RCC 7860 (cell line): ENCODE measurements at places on chromosomes 12 and 14.

- no peak for DNase-seq
Measured at GRCh38 chr12:119198440-119198839, 19.7 kb downstream of the HSPB8 start.

- peak; percentile 73 for DNase-seq
Measured at GRCh38 chr12:4997939-4998338, 45.7 kb upstream of the KCNA5 start.

GRCh38 chr12:131561051-131561450 is 149.8 kb upstream of the SFSWAP start:
- DNase-seq: no peak

- DNase-seq: no peak
Measured at GRCh38 chr12:100755186-100755585, 39.4 kb upstream of the ANO4 start.

GRCh38 chr14:105107351-105107750 is 42.1 kb upstream of the GPR132 start:
- no peak for DNase-seq

DNA sequence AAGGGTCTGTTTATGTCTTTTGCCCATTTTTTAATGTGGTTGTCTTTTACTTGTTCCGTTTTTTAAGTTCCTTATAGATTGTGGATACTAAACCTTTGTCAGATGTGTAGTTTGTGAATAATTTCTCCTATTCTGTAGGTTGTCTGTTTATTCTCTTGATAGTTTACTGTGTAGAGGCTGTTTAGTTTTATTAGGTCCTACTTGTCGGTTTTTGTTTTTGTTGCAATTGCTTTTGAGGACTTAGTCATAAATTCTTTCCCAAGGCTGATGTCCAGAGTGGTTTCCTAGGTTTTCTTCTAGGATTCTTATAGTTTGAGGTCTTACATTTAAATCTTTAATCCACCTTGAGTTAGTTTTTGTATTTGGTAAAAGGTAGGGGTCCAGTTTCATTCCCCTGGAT is 33.9 kb downstream of the SLC39A9 start:
- DNase-seq: no peak

DNA sequence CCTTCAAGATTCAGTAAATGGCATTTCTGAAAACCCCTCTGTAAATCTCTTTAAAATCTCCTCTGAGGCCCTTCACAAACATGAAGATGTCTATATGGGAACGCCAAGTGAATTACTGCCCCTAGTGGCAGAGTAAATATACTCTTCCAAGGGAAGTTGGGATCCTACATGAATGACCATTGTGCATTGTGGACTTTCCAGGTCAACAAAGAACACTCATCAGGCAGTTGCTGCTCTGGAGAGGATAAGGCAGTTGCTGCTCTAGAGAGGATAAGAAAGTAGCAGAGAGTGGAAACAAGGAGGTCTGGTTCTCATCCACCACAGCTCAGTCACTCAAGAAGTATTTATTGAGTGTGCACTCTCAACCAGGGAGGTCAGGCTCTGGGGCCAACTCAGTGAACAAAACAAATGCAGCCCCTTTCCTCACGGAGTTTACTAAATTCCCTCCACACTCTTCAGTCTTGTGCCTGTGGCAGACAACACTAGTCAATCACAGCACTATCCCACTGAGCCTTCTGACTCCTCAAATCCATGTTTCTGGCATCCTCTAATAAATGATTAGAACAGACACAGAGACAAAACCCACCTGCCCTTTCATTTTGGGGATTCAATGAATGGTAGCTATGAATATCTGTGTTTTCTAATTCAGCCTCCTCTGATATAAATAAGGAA is 52.9 kb downstream of the SVOP start:
- DNase-seq: no peak

GRCh38 chr12:5648692-5649359 is 216.9 kb downstream of the NTF3 start:
- peak; percentile 42 for DNase-seq

DNA sequence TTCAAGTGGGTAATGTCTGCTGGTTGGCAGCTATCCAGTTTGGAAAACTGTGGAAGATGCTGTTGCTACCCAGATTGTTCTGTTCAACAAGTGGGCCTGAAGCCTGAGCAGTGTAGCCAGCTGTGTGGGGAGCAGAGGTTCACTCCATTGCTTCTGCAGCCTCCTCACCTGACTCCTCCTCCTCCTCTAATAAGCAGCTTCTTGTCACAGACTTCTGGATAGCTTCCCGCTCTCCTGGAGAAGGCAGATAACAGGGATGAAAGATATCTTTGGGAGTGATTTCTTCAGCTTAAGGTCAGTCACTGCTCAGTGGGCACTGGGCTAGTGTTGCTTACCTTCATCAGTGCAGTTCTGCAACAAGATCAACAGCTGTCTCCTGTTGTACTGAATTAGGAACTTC is 2.0 kb downstream of the POP5 start:
- DNase-seq: no peak

DNA sequence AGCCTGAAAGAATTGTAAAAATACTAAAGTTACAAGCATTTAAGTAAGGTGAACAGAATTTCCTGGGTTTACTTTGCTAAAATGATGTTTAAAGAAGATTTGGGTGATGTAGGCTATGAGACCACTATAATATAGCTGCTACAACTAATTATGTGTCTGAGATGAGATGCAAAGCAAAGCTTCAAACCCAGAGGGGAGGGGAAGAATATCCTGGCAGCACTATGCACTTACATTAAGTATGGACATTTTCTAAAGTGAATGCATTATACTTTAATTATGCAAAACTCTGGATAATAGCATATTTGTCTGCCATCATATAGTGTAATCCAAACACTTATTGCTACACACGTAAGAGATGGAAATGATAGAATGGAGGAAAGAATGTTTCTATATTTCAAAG is 1003.7 kb downstream of the GALC start:
- DNase-seq: no peak
